ENCODE measurements at places on chromosomes 6 and 20.
A peak's percentile ranks its signal among the peaks of the same experiment; 100 is the strongest.

- no peak for DNase-seq
These were observed 9.4 kb upstream of the ZBTB46 start for GRCh38 chr20:63840405-63840828.

DNA sequence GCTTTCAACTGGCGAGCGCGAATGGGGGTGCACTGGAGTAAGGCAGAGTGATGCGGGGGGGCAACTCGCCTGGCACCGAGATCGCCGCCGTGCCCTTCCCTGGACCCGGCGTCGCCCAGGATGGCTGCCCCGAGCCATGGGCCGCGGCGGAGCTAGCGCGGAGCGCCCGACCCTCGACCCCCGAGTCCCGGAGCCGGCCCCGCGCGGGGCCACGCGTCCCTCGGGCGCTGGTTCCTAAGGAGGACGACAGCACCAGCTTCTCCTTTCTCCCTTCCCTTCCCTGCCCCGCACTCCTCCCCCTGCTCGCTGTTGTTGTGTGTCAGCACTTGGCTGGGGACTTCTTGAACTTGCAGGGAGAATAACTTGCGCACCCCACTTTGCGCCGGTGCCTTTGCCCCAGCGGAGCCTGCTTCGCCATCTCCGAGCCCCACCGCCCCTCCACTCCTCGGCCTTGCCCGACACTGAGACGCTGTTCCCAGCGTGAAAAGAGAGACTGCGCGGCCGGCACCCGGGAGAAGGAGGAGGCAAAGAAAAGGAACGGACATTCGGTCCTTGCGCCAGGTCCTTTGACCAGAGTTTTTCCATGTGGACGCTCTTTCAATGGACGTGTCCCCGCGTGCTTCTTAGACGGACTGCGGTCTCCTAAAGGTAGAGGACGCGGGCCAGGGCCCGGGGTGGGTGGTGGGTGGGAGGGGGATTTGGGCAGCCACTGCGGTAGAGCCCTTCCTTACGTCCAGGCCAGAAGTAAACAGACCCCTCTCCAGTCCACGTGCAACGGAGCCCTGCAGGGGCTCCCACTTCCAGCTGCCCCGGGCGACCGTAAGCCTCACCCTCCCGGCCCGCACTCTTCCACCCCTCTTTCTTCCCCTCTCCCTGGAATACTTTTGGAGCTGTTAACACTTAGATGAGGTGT lies 998 bp downstream of the BMP2 start:
- DNase-seq, result peak; percentile 28

GRCh38 chr20:47809161-47809960 lies 24.1 kb upstream of the SULF2 start:
- no peak for DNase-seq

DNA sequence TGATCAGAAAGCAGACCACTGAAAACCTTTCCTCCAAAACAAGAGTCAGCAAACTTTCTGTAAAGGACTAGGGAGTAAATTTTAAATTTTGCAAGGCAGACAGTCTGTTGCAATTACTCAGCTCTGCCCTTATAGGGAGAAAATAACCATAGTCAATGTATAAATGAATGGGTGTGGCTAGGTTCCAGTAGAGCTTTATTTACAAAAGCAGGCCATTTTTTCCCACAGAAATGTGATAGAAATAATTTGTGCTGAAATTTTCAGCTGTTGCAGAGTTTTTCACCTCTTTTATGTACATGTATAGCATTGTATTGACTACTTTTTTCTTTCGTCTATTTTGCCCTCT lies 7.7 kb downstream of the AMD1 start:
- DNase-seq, result no peak

GRCh38 chr6:121067381-121067780 lies 266.9 kb downstream of the TBC1D32 start:
- no peak for DNase-seq

GRCh38 chr20:19996222-19996621 lies 20.9 kb upstream of the NAA20 start:
- DNase-seq, result no peak

DNA sequence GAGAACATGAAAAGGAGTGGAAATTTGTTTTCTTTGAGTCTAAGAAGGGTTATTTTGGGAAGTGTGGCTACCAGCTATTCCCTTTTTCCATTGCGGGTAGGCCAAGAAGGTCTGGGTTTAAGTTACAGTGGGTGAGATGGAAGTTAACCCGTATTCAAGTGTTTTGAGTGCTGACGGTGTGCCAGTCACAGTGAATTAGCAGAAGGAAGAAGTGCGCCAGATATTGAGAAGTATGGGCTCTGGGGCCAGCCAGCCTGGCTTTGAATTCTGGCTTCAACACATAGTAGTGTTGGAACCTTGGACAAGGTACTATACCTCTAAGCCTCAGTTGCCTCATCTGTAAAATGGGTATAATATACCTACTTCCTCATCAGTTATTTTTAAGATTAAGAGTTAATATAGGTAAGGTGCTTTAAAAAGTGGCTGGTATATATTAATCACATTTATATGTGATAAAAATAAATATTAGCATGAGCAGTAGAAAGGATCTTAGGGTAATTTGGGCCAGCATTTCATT lies 16.3 kb downstream of the ZNF76 start:
- no peak for DNase-seq
